Common myeloid progenitor, CD34-positive (primary cell): ENCODE measurements at places on chromosomes 5 and 9.

- no peaks in the 10 kb centered on the region for H3K27me3 ChIP-seq
Measured at GRCh38 chr5:172688349-172689217, 47.5 kb downstream of the NEURL1B start.

GRCh38 chr9:13716601-13717321 lies 437.3 kb upstream of the MPDZ start:
- no peaks in the 10 kb centered on the region for H3K4me1 ChIP-seq
- H3K4me3 ChIP-seq = no peak overlapping the region
- DNase-seq = no peak
- H3K36me3 ChIP-seq = no peaks in the 10 kb centered on the region

DNA sequence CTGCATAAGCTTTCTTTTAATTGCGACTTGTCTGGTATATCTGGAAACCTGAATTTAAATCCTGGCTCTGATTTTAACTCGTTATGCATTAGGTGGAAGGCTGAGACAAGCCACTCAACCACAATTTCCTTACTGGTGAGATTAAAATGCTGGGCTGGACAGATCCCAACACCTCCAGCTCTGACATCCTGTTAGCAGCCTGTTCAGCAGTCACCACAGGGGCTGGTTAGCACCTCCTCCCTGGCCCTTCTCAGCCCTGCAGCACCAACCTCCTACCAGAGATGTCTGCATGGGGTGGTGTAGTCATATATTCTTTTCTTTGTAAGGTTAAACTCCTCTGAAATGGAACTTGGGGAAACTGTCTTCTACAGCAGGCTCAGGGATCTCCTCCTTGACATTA lies 156.5 kb upstream of the NFIL3 start:
- no peak overlapping the region for H3K4me3 ChIP-seq
- peaks cover 9% of the 10 kb centered on the region for H3K27me3 ChIP-seq
- H3K36me3 ChIP-seq = no peaks in the 10 kb centered on the region
- H3K4me1 ChIP-seq = no peaks in the 10 kb centered on the region
- no peak overlapping the region for H3K27ac ChIP-seq

DNA sequence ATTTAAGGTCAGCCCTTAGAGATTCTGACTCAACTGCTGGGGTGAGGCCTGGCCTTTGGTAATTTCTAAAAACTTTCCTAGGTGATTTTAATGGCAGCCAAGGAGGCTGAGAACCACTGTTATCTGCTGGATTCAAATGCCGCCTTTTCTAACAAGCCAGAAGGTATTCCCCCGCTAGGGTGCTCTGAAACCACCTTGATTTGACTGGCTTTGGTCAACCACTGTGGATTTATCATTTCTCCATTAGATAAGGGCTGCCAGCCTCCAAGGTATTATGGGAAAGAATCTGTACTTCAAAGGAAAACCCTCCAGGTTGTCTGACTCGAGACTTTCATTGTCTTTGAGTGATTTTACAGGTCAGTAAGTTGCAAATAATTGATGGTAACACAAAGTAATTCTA lies 4.3 kb downstream of the ANXA6 start:
- H3K27ac ChIP-seq = no peak overlapping the region
- no peaks in the 10 kb centered on the region for H3K36me3 ChIP-seq
- DNase-seq = no peak
- H3K4me1 ChIP-seq = peaks cover 98% of the 10 kb centered on the region
- no peaks in the 10 kb centered on the region for H3K27me3 ChIP-seq
- no peak overlapping the region for H3K4me3 ChIP-seq

DNA sequence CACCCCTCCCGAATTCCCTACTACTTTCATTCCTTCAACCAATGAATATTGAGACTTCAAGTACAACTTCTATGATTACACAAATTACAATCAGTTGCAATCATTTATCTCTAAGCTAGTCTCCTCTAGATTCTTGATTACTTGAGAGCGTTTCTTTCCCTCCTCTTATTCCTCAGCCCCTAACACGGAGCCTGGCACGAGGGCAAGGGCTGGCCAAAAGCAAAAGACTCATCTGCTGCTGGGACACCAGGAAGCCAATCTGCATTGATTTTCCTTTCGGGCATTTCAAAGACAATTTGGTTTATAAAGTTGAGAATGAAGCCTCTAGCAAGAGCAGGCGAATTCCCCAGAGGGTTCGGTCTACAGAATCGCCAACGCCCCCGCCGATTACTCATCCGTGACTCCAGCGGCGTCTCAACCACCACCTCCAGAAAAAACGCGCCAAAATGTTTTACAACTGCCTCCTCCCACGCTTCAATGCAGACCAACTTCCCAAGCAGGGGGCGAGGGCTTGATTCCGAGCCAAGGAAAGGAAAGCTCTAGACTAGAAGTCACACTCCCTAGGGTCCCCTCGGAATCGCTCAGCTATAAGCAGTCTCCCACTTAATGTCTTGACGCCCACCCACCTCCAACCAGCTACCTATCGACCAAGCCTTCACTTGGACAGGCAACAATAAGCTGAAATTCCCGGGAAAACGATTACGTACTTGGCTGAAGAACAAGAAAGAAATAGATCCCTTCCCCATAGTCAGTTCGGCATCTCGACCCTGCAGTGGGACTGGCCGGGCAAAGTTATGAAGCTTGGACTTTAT lies 1.5 kb downstream of the PCSK1 start:
- no peak overlapping the region for H3K4me3 ChIP-seq
- no peak overlapping the region for H3K27ac ChIP-seq
- no peak for DNase-seq
- H3K36me3 ChIP-seq = no peaks in the 10 kb centered on the region
- H3K4me1 ChIP-seq = no peaks in the 10 kb centered on the region

GRCh38 chr5:142716963-142717362 lies 31.1 kb upstream of the FGF1 start:
- H3K4me1 ChIP-seq = peaks cover 9% of the 10 kb centered on the region
- no peak overlapping the region for H3K4me3 ChIP-seq
- no peaks in the 10 kb centered on the region for H3K36me3 ChIP-seq
- H3K27me3 ChIP-seq = no peaks in the 10 kb centered on the region

DNA sequence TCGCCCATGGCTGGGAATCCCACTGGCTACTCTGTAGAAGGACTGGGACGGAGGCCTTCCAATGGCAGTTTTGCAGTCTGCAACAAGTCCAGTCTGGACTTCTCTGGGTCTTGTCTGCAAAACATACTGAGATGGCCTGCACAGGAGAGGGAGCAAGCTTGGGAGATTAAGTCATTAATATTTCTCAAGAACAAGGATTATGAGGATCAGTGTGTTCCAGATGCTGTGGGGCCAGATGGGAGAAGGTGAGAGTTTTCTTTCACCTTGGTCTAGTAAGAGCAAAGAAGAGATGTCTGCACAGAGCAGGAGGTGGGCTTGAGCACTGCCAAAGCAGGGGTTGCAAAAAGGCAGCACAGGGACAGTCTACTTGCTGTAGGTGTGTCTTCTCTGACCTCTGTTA lies at the start of gene PDE6A:
TSS of gene PDE6A (minus strand) at position 128 of the 400 bp plus-strand sequence. CDS start at position 8, 120 bp downstream.
- DNase-seq = no peak
- H3K4me3 ChIP-seq = no peak within 1 kb of the TSS
- H3K4me1 ChIP-seq = no peaks in the 10 kb centered on the region
- H3K27ac ChIP-seq = no peak within 1 kb of the TSS
- H3K36me3 ChIP-seq = no peaks in the 10 kb centered on the region

- H3K27ac ChIP-seq = no peak overlapping the region
- H3K36me3 ChIP-seq = no peaks in the 10 kb centered on the region
- no peak for DNase-seq
Measured at GRCh38 chr5:157485811-157486210, 25.8 kb downstream of the NIPAL4 start.

DNA sequence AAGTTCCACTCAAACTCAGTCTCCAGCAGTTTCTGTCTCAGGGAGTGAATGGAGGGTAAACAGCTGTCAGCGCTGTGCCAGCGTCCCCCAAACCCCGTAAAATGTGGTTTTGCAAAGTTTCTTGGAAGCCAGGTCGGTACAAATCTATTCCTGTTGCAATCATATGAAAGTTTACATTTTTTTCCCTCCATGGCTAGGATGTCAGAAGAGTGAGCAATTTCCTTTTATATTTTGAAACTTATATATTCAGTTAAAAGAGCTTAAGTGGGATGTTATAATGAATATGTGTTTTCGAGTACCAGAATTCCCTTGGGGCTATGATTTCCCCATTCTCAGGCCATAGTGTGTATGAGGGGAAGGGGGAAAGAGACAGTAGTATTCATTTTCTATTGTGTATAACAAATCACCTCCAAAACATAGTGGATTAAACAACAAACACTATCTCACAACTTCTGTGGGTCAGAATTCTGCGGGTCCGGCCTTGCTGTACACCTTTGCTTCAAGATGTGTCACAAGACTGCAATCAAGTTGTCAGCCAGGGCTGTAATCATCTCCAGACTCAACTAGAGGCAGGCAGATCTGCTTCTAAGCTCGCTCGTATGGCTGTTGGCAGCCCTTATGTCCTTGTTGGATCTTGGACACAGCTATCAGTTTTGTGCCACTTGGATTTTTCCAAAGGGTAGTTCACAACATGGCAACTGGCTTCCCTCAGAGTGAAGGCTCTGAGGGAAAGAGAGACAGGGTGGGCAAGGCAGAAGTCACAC lies 107.4 kb downstream of the SNX18 start:
- no peaks in the 10 kb centered on the region for H3K36me3 ChIP-seq
- H3K27me3 ChIP-seq = no peaks in the 10 kb centered on the region
- DNase-seq = no peak
- H3K4me3 ChIP-seq = no peak overlapping the region
- peaks cover 9% of the 10 kb centered on the region for H3K4me1 ChIP-seq
- no peak overlapping the region for H3K27ac ChIP-seq

GRCh38 chr5:27402828-27403227 lies 364.4 kb upstream of the CDH9 start:
- no peaks in the 10 kb centered on the region for H3K4me1 ChIP-seq
- H3K36me3 ChIP-seq = no peaks in the 10 kb centered on the region
- no peak for DNase-seq
- H3K27me3 ChIP-seq = no peaks in the 10 kb centered on the region

GRCh38 chr9:80320916-80321315 lies 749.2 kb downstream of the TLE4 start:
- no peak overlapping the region for H3K27ac ChIP-seq
- DNase-seq = no peak
- H3K4me1 ChIP-seq = no peaks in the 10 kb centered on the region
- H3K4me3 ChIP-seq = no peak overlapping the region
- H3K27me3 ChIP-seq = no peaks in the 10 kb centered on the region
